ENCODE measurements at places on chromosomes 3 and 15. TPM values are rescaled to one million over a fixed set of nuclear protein-coding genes. Genes with fewer than 3 reads are reported as not detected.

DNA sequence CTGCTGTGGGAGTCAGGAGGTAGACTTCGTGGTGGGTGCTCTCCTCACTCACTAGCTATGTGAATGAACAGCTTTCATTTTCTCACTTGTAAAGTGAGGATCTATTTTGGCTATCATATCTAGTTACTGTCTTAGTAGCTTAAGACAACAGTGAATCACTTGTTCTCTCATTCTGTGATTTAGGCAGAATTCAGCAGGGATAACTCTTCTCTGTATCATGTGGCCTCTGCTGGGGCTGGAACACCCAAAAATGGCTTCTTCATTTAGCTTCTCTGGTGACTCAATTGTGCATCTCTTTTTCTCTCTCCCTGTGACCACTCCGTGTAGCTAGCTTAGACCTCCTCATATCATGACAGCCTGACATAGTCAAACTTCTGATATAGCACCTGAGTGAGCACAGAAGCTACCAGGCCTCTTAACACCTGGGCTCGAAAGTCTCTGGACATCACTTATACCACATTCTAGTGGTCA is 68.4 kb downstream of the BFSP2 start:
- DNase-seq: no peak

DNA sequence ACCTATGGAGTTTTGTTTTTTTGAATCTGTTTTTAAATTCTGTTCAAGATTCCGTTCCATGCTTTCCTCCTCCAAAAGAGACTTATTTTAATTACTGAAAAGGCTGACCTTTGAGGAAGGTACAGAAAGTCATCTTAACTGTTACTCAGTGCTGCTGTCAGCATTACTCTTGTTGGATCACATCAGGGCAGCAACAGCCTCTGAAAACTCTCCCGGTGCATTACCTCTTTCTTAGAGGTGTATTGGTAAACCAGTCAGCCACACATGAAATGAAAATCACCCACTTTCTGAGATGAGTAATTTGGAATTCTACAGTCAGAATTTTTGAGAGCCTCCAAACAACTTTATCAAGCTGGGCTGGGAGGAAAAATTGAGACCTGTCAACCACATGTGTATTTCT is 88.5 kb upstream of the LIMD1 start:
- DNase-seq: no peak

DNA sequence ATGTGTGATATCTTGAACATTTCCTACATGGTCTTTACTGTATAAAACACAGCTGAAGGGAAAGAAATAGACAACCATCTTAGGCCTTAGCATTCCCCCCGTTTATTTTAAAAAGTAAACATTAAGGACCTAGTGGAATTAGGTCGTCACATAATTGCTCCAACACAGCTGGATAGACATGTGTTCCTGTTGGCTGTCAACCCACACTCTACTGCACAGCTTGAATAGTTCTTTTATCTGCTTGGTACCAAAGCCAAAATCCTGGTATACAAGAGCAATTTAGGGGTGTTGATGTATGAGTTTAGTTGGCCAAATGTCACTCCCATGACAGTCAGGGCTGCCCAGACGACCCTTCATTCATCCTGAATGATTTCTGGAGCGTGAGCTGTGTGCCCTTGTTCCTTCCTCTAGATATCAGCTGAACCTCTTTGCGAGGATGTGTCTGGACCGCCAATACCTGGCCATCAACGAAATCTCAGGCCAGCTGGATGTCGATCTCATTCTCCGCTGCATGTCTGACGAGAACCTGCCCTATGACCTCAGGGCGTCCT is 179.7 kb downstream of the ITPR1 start:
- DNase-seq: no peak

DNA sequence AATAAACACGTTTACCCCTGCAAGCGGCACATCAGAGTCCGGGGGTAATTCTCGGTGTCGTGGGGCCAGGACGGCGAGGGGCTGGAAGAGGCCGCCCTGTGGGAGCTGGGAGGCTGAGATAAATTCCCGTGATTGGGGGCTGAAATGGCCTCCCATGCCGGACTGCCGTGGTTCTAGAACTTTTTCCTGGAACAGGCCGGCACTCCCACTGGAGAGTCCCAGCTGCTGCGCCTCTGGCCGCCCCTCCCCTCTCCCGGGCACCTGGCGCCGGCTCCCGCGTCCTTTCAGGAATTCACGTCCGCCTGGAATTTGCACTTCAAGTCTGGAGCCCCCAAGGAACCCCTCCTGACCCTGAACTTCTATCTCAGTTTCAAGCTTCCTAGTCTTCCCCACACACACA is 10.8 kb upstream of the LRRC2 start:
- DNase-seq: no peak

DNA sequence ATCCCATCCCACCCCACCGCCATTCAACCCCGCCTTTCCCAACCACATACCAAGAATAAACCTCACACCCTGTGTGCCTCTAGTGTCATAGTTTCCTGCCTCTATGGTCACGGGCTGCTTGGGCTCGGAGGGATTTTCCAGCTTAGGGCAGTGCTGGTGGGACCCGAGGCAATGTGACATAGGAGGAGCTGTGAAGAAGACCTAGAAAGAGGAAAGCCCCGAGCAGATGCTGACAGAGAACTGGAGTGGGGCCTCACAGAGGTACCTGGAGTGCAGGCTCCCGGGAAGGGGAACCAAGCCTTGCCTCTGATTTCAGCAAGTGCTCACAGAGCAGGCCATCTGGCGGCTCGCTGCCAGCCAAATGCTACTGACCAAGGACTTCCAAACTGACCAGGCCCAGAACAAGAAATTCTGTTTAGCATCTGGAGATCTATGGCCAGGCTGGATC is 27.5 kb downstream of the BHLHE40 start:
- no peak for DNase-seq

DNA sequence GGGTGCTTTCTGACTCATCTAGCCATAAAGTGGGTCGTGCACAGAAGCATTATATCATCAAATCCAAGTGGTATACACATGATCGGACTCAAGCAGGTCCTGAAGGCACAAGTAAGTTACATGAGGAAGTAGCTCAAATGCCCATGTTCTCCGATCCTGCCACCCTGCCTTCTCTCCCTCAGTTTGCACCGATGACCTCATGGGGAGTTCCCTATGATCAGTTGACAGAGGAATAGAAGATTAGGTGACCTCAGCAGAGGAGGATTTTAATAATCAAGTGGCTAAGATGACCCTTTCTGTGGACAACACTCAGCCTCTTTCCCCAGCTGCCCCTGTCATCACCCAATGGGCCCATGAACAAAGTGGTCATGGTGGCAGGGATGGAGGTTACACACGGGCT is 149.5 kb downstream of the TBC1D5 start:
- DNase-seq: no peak

DNA sequence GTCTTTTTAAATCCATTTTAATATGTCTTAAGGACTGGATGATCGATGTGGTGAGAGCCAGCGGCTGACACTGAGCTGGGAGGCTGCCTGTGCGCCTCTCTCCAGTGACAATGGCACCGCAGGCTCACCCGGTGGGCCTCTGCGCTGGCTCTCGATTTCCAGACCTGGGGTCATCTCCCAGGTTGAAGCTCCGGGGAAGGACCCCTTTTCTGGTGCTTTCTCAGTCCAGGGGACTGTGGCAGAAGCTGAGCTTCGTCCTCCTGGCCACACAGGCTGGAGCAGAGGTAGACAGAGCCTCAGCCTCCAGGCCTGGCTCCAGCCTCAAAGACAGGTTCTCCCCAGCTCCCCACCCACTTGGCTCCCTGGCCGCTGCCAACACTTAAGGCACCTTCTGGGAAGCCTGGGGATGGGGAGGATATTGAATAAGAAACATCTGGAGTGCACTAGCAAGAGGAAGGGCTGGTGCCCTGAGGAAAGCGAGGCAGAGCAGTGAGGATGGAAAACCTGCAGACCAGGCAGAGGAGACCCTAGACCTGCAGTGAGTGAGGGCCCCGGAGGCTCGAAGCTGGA is 154.2 kb upstream of the SMAD3 start:
- no peak for DNase-seq

DNA sequence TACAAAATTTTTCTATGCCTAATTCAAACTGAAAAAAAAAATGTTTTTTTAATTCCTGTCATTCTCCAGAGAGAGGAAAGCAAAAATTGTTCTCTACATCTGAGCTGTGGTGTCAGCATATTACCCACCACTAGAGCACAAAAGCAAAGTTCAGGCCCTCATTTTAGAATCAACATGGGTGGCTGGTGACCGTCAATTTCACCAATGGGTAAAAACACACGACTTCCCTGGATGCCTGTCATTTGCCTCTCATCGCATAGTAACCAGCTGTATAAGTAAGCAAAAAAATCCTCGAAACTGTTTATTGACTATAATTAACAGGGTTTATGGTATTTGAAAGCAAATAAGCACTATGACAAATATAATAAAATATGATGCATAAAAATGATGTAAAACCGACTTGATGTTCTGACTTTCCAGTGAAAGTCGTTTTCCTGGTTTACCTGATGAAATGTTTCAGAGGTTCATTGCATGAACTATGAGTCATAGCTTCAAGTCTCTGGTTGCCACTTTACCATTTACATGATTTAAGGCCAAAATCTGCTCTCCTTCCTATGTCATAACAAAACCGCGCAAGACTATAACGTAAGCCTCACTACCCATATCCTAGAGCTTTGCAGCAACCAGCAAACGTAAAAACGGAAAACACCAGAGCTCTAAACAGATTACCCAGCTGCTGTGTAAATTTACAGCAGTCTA is 60.5 kb downstream of the THBS1 start:
- DNase-seq: no peak

DNA sequence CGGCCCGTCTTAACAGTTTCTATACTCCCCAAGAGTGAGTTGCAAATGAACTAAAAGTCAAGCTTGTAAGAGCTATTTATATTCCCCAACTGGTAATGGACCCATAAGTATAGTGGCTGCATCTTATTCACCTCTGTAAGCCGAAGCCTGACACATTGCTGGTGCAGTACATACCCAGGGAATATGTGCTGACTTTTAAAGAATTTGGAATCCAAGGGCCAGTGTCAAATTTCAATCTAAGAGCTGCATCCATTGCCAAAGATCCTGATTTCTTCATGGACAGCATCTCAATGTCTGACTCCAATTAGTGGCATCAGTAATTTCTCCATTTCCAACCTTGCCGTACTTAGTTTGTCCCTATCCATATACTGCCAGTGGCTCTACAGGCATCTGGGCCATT is 42.0 kb downstream of the FRMD4B start:
- no peak for DNase-seq

DNA sequence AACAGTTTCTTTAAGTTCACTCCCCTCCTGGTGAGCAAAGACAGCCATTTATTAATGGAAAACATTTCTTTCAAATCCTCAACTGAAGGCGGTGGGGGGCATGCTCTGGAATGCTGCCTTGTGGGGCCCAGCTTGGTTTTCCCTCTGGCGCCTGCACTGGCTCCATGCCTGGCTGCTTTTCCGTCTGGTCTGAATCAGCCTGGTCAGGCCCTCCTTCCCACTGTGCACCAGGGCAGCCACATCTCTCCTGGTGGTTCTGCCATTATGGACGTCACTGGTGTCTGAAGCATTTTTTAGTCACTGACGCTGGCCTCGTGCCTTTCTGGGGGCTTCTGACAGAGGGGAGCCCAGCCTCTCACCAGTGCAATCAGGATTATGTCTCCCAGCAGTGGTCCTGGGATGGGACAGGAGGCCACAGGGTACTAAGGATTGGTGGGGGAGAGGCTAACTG is 57.6 kb upstream of the APEH start:
- DNase-seq: no peak

GRCh38 chr3:14125193-14126016 is 553 bp downstream of the TMEM43 start:
- no peak for DNase-seq

- no peak for DNase-seq
Observed at GRCh38 chr3:142237891-142238290, 12.5 kb upstream of the GK5 start.

- no peak for DNase-seq
Observed at GRCh38 chr15:57017024-57017423, 98.6 kb downstream of the TCF12 start.

DNA sequence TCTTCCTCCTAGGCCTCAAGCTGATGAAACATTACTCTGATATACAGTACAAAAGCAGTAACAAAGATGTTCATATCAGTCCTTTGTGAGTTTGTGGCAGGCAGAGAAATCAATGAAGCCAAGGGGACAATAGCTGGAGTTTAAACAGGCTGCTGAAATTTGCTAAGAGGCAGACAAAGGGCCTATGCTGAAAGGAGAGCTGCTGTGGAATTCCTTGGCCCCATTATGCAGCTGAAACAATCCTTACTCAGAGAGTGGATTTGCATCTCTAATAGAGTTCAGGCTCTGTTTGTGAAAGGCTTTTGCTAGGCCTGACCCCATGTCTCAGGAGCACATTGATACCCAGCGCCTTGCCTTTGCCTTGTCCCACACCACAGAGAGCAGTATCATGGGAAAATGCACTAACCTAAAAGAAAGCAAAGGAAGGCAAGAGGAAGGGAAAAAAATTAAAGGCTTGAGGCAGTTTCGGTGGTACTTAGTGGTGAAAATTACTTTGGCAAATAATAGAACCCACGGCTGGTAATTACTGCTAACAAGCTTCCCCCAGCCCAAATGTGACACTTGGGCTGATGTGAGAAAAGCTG is 195.0 kb upstream of the EPHA3 start:
- no peak for DNase-seq

DNA sequence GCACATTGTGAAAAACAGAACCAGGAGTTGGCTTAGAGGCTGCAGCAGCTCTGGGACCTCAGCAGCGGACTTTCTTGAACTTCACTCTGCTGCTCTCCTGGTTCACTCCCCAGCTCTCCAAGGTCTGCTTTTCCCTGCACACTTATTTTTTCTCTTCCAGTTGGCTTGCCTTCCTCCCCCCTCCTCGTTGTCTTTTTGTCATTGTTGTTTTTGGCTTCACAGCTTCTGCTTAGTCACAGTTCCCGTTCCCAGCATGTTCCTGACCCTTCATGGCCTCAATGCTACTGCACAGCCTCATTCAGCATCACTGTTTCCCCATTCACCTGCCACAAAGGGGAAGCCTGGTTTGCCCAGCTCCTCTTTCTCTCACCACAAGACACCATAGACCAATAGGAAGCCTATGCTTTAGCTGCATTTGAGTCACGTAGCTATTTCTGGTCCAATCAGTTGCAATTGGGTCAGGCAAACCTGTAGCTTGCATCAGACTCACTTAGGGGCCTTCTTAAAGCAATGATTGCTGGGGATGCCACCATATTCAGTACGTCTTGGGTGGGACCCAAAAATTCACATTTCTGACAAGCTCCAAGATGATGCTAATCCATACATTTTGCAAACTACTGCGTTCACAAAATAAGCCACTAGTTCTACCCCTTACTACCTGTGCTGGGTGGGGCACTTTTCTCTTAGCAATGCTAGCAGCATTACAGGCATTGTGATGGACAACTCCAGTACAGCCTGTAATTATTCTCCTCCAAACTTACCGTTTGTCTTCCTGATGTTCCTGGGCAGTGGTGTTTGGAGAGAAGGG is 7.8 kb upstream of the SUMF1 start:
- DNase-seq: no peak

The CHAC1 gene
- 1.0 TPM for total RNA-seq

The ARL6 gene
- 3.4 TPM for total RNA-seq

The MTFMT gene
- 6.8 TPM for total RNA-seq

The AGBL1 gene
- total RNA-seq: not detected

The GOLGA8G gene
- total RNA-seq: not detected

The SPATA12 gene
- total RNA-seq: not detected

The PLXNA1 gene
- 6.8 TPM for total RNA-seq

The FGD5 gene
- total RNA-seq: 6.3 TPM

The TGM4 gene
- total RNA-seq: not detected

The RBM6 gene
- total RNA-seq: 18.1 TPM

All from liver (tissue), 10 donors.